ENCODE measurements at places on chromosomes 12 and 14. TPM values are rescaled to one million over a fixed set of nuclear protein-coding genes. Genes with fewer than 3 reads are reported as not detected.

The KCNH3 gene
- 0.97 TPM for polyA plus RNA-seq

The LETMD1 gene
- polyA plus RNA-seq: 32.6 TPM

The PPP1R1A gene
- polyA plus RNA-seq: not detected

The PCED1B gene
- 46.6 TPM for polyA plus RNA-seq

GRCh38 chr12:52019113-52019770, 12.5 kb downstream of the TAMALIN start:
- H3K4me3 ChIP-seq: no peak overlapping the region
- H3K27me3 ChIP-seq: no peaks in the 10 kb centered on the region
- no peak for DNase-seq
- peaks cover 1% of the 10 kb centered on the region for H3K36me3 ChIP-seq
- peaks cover 22% of the 10 kb centered on the region for H3K4me1 ChIP-seq

- no peak overlapping the region for H3K27ac ChIP-seq
- no peaks in the 10 kb centered on the region for H3K27me3 ChIP-seq
- peaks cover 6% of the 10 kb centered on the region for H3K4me1 ChIP-seq
- H3K36me3 ChIP-seq: no peaks in the 10 kb centered on the region
- peak; percentile 46 for DNase-seq
Measured at GRCh38 chr14:32702562-32702961, 236.1 kb upstream of the NPAS3 start.

DNA sequence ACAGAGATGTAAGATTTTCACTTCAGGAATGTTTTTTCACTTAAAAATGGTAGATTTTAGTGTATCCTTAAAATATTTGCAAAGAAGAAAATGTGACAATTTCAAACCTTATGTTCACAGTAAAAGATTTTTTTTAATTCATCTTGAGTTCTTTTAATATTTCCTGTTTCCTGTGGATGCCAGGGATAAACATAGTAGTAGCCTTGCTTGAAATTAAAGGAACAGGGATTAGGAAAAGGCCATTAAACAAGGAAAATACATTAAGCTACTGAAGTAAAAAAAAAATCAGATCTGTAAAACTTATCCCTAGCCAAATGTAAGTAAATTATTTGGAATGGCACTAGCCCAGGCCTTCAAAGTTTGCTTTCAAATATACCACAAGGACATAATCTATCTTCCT, 138.1 kb upstream of the AEBP2 start:
- H3K4me1 ChIP-seq: no peaks in the 10 kb centered on the region
- no peaks in the 10 kb centered on the region for H3K36me3 ChIP-seq
- no peak overlapping the region for H3K27ac ChIP-seq
- no peak overlapping the region for H3K4me3 ChIP-seq
- H3K27me3 ChIP-seq: no peaks in the 10 kb centered on the region

GRCh38 chr12:4196805-4197420, 76.6 kb upstream of the CCND2 start:
- H3K27me3 ChIP-seq: no peaks in the 10 kb centered on the region
- no peak for DNase-seq
- no peak overlapping the region for H3K4me3 ChIP-seq
- no peaks in the 10 kb centered on the region for H3K4me1 ChIP-seq

DNA sequence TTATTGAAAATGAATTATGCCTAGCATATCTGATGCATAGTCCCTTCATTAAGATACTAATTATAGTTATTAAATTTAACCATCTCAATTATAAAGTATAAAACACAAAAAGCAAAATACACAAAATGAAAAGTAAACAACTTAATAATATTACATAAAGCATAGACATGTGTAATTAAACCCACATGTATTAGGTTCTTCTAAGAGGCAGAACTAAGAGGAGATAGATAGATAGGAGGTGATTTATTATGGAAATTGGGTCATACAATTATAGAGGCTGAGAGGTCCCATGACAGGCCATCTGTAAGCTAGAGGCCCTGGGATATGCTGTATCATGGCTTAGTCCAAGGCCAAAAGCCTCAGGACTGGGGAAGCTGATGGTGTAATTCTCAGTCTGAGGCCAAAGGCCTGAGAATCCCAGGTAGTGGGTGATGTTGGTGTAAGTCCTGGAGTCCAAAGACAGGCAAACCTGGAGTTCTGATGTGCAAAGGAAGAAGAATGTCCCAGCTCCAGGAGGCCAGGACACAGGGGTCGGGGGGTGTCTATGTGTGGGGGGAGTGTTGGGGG, 953.3 kb downstream of the TRHDE start:
- DNase-seq: no peak
- H3K27me3 ChIP-seq: no peaks in the 10 kb centered on the region
- H3K27ac ChIP-seq: no peak overlapping the region
- no peak overlapping the region for H3K4me3 ChIP-seq
- no peaks in the 10 kb centered on the region for H3K36me3 ChIP-seq

GRCh38 chr12:97561619-97562290, 99.2 kb downstream of the RMST start:
- DNase-seq: no peak
- no peak overlapping the region for H3K4me3 ChIP-seq
- no peak overlapping the region for H3K27ac ChIP-seq
- H3K27me3 ChIP-seq: no peaks in the 10 kb centered on the region
- H3K36me3 ChIP-seq: no peaks in the 10 kb centered on the region

GRCh38 chr12:9204380-9204779, 3.8 kb downstream of the PZP start:
- H3K36me3 ChIP-seq: no peaks in the 10 kb centered on the region
- no peaks in the 10 kb centered on the region for H3K27me3 ChIP-seq
- H3K4me3 ChIP-seq: no peak overlapping the region

GRCh38 chr12:51692016-51692415, 101.0 kb downstream of the SCN8A start:
- DNase-seq: no peak
- no peaks in the 10 kb centered on the region for H3K36me3 ChIP-seq
- no peak overlapping the region for H3K27ac ChIP-seq
- no peaks in the 10 kb centered on the region for H3K27me3 ChIP-seq
- no peaks in the 10 kb centered on the region for H3K4me1 ChIP-seq

DNA sequence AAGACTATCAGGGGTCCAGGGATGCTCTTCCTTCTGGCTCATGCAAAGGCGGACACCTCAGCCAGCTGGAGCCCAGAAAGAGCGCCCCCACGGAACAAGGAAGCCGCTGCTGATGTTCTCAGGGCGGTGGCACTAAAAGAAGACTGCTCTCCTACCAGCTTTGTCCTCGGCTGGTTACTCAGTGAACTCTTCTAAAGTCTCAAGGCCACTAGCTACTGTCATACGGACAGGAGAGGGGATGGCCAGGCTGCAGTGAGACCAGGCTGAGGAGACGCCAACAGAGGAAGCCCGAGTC, 59.6 kb downstream of the CCDC88C start:
- no peak overlapping the region for H3K4me3 ChIP-seq
- no peak for DNase-seq
- no peaks in the 10 kb centered on the region for H3K27me3 ChIP-seq
- peaks cover 93% of the 10 kb centered on the region for H3K4me1 ChIP-seq
- no peak overlapping the region for H3K27ac ChIP-seq
